ENCODE measurements at places on chromosomes 7 and 10. TPM values are rescaled to one million over a fixed set of nuclear protein-coding genes. Genes with fewer than 3 reads are reported as not detected.

PTN gene
- total RNA-seq = 162 TPM

SFRP4 gene
- 116 TPM for total RNA-seq

DNAH11 gene
- 2.7 TPM for total RNA-seq

LRRD1 gene
- total RNA-seq = 0.44 TPM

GIMAP1 gene
- total RNA-seq = 1.9 TPM

CYP2C19 gene
- not detected for total RNA-seq

RAMP3 gene
- total RNA-seq = 18.1 TPM

TMEM176B gene
- 30.5 TPM for total RNA-seq
